Smooth muscle cell of trachea (primary cell): ENCODE measurements at places on chromosomes 11 and 22. TPM values are rescaled to one million over a fixed set of nuclear protein-coding genes. Genes with fewer than 3 reads are reported as not detected.

Gene BUD13
- 10.1 and 11.9 TPM in 2 replicates for total RNA-seq

Gene OR10W1
- not detected in 2 replicates for total RNA-seq

Gene BRSK2
- total RNA-seq, result 0.99 TPM in 1 of 2 replicates, not detected in the other

Gene NRXN2
- 9.6 and 18.2 TPM in 2 replicates for total RNA-seq

Gene DNAJB13
- not detected in 2 replicates for total RNA-seq

Gene BATF2
- 1.0 and 2.5 TPM in 2 replicates for total RNA-seq

Gene KRTAP5-1
- not detected in 2 replicates for total RNA-seq

Gene PRRG4
- total RNA-seq, result under 0.01 and 0.15 TPM in 2 replicates

Gene LRRN4CL
- total RNA-seq, result 68.9 and 89.6 TPM in 2 replicates

Gene LRRC74B
- under 0.01 TPM in 1 of 2 replicates, not detected in the other for total RNA-seq

Gene MEI1
- 0.73 and 0.99 TPM in 2 replicates for total RNA-seq

Gene RASSF10
- not detected in 2 replicates for total RNA-seq

Gene APBB1
- 55.3 and 83.9 TPM in 2 replicates for total RNA-seq

Gene FREY1
- total RNA-seq, result 0.44 and 2.3 TPM in 2 replicates

Gene P4HA3
- 3.1 TPM in 2 replicates for total RNA-seq

Gene CCDC116
- total RNA-seq, result 0.15 and 0.17 TPM in 2 replicates

Gene C11orf42
- total RNA-seq, result not detected in 2 replicates

Gene NLRP14
- 0.17 and 0.29 TPM in 2 replicates for total RNA-seq

Gene TRIM29
- total RNA-seq, result 0.17 TPM in 1 of 2 replicates, not detected in the other

Gene PGR
- 0.17 and 0.58 TPM in 2 replicates for total RNA-seq

Gene EFCAB6
- total RNA-seq, result 3.0 and 4.2 TPM in 2 replicates

Gene SCN3B
- under 0.01 TPM in 1 of 2 replicates, not detected in the other for total RNA-seq

Gene TENM4
- total RNA-seq, result 109 and 143 TPM in 2 replicates

Gene GALNT18
- total RNA-seq, result 3.8 and 4.6 TPM in 2 replicates

Gene OR5T2
- total RNA-seq, result not detected in 2 replicates
